ENCODE measurements at places on chromosomes 16 and 17.

GRCh38 chr17:49602783-49603182 is 27.1 kb downstream of the NXPH3 start:
- DNase-seq, result no peak

DNA sequence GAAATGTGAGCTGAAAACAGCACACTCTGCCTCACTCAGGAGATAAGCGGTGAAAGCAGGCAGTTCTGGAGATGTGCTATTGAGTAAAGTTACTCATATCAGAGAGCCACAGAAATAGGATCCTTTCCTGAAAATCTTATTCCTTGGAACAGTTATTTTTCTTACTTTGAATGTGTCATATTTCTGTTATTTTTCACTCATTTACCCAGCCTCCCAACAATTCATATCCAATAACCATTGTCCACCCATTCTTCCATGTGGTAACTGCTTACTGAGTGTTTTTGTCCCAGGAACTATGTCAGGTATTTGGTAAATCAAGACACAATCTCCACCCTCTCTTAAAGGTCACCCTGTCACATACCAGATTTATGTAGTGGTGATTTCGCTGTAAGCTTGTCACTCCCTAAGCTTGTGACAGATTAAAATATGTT is 144.9 kb downstream of the PARN start:
- DNase-seq, result no peak

GRCh38 chr17:63537001-63537400 is 13.3 kb upstream of the DCAF7 start:
- DNase-seq, result no peak

GRCh38 chr16:23357761-23358290 is 55.7 kb downstream of the SCNN1B start:
- no peak for DNase-seq

DNA sequence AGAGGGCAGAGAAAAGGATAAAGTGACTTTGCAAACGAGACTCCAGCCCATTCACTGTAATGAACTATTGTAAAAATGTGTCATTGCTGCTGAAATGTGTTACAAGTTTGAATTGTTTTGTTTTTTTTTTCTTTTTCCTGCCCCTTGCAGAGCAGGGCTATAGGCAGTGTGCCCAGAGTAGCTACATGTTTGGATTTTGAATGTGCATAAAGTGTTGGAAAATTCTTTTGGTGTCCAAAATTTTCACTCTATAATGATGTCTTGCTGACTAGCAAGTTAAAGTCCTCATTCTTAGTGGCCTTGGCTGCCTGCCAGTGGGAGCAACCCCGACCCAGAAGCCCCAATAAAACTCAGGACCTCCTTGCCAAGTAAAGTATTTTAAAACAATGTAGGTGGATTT is 66.5 kb downstream of the IGF2BP1 start:
- DNase-seq, result no peak

All from stimulated activated CD8-positive, alpha-beta memory T cell treated with anti-CD3 and anti-CD28 coated beads, Interleukin-2, amount 100 ng/mL, for 1 hour (primary cell).